ENCODE measurements at places on chromosomes 6 and 20.

- DNase-seq, result no peak
Measured at GRCh38 chr6:30688569-30688968, 2.1 kb upstream of the PPP1R18 start.

GRCh38 chr20:49318091-49318429, 40.2 kb upstream of the ZNFX1 start:
- no peak for DNase-seq

DNA sequence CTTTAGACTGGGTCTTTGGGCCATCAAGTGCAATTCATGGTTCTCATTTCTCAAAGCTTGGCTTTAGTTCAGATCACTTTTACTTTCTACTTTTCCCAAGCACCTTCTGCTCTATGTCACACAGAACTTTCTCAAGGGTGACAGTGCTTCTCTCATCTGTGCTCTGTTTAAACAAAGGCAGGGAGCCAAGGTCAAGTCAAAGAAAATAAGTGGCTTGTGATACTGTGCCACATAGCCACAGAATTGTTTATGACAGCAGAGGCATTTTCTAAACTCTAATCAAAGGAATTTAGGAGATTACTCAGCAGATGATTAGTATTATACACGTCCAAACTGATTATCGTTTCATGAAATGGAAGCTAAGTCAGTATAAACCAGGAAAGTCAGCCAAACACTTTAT, 348.0 kb downstream of the HDGFL1 start:
- DNase-seq, result no peak

DNA sequence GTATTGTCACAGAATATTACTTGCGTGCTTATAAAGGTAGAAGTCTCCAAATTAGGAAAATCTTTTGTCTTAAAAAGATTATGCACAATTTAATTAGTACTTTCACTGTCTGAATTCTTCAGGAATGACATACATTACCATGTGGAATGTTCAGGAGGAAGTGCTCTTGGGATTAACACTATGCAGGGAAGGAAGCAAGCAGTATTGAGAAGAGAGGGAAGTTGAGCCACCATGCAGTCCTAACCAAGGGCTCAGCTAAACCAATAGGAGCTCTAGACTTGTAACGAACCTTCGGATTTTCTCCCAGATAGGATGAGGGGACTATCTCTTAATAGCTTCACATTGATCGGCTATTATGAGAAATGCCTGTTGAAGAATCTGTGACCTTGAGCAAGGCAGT, 918.4 kb upstream of the MANEA start:
- no peak for DNase-seq

- DNase-seq, result no peak
Measured at GRCh38 chr20:57087705-57088104, 178.7 kb downstream of the BMP7 start.

GRCh38 chr6:105539911-105540310, 137.0 kb upstream of the PREP start:
- no peak for DNase-seq

DNA sequence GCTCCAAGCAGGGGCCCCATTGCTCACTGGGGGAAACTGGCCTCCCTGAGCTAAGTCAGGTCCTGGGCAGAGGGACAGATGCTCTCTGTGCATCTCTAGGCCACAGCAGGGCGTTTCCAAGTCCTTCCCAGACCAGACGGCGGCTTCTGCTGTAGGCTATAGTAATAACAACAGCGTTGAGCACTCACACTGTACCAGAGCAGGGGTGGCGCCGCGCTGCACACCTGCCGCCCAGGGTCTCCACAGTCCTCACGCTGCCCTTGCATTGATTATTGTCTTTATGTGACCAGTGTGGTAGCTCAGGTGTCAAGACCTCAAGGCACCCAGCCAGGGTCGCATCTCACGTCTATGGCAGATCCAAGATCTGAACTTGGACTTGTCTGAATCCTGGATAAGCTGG, 14.9 kb upstream of the CCN5 start:
- no peak for DNase-seq

DNA sequence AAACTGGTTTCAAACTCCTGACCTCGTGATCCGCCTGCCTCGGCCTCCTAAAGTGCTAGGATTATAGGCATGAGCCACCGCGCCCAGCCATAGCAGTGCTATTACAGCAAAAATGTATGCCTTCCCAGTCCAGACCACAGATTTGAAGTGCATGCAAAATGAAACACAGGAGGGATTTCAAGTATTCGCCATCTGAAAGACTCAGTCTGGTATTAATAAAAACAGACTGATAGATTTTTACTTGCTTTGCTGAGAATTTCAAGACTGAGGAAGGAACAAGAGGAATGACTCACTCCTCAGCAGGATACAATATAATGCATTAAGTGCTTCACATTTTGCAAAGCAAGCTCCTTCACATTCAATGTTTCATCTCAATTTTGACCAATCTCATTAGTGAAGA, 134.9 kb downstream of the TMEM200A start:
- no peak for DNase-seq

GRCh38 chr6:27133281-27134227, 113.9 kb upstream of the PRSS16 start:
- DNase-seq, result peak; percentile 61

- DNase-seq, result no peak
Measured at GRCh38 chr20:34458631-34459030, 57.6 kb upstream of the DYNLRB1 start.

- DNase-seq, result no peak
Measured at GRCh38 chr6:55009131-55009530, 162.6 kb downstream of the FAM83B start.

DNA sequence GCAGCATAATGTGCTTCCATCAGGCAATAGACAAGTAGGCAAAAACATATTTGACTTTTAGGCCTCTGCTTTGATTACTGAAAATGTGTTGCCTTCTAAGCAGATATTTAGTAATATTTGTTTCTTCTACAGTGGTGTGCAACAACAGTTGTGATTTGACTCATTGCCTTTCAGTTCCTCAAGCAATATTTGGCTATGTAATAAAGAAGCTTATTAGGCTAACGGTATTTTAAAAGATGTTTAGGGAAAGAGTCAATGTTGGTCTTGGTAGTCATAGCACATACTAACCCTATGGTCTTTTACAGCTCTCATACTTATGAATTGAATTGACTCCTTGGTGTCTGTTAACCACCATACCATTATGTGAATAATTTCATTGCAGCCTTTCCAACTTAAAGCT, 124.1 kb downstream of the GRIK2 start:
- DNase-seq, result no peak

DNA sequence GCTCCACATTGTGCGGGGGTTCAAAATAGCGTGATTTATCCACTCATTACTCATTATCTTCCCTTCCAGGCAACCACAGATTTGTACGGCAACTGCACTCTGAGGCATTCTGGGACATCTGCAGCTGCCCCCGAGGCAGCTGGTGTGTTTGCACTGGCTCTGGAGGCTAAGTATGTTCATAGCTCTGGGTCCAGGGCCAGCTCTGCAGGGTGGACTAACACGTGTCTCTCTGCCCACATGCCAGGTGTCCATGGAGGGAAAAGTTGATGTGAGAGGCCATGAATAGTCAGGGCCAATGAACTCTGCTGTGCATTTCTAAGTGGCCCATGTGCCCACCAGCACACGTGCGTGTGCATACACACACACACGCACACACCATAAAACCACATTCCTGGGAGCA, 74.9 kb downstream of the BFSP1 start:
- no peak for DNase-seq

DNA sequence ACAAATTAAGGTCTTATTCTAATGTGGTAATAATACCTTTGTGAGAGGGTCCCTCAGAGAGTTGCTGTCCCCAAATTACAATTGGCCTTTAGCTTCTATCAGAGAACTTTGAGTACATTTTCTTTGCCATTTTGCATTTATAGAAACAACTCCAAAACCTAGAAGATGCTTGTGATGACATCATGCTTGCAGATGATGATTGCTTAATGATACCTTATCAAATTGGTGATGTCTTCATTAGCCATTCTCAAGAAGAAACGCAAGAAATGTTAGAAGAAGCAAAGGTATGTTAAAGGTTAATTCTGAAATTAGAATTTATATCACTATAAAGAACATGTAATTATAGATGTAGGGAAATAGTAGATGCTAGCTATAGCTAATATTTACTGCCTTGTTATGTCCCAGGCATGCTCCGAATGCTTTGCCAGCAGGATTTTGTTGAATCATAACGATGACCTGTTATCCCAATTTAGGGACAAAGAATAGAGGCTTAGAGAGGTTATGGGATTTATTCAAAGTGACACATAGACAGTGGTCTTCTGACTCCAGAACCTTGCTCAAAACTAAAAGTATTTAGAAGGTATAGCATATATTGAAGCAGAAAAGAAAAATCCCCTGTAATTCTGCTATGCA, 7.4 kb downstream of the PFDN4 start:
- DNase-seq, result no peak

DNA sequence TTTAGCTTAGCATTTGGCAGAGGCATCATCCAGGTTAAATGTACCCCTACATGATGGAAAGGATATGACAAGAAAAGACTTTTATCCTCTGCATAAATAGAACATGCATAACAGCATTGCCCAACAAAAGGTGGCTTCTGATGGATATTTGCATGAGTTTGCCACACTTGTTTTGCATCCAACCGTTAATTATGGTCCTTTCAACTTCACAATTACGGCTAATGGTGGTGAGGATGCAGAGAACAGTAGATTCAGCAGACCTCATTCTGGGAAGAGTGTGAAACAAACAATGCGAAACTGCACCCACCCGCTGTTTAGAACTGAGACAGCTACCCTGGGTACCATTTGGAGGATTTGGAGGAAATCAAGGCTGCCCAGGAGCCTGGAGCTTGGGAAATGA, 690.9 kb upstream of the CHD6 start:
- no peak for DNase-seq

- DNase-seq, result no peak
Measured at GRCh38 chr6:69735027-69735426, 61.8 kb downstream of the LMBRD1 start.

- DNase-seq, result peak; percentile 92
Measured at GRCh38 chr6:157221049-157221816, 102.1 kb downstream of the TMEM242 start.

- no peak for DNase-seq
Measured at GRCh38 chr6:121651420-121651819, 216.0 kb downstream of the GJA1 start.

DNA sequence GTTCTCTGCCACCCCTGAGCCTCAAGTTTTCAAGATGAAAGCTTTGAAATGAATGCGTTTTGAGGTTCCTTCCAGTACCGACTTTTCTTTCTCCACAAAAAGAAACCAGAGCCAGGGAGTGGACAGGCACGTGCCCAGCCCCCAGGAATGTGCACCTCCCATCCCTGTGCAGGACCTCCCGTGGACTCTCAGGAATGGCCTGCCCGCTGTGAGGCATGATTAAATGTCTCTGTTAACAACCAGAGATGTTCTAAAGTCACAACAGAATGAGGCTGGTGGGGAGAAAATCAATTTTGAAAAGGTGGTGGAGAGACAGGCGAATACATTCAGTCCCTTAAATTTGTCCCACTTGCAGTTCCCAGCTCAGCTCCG, 1.5 kb downstream of the TGM3 start:
- no peak for DNase-seq

GRCh38 chr6:3260296-3260695, 1.5 kb downstream of the PSMG4 start:
- no peak for DNase-seq

DNA sequence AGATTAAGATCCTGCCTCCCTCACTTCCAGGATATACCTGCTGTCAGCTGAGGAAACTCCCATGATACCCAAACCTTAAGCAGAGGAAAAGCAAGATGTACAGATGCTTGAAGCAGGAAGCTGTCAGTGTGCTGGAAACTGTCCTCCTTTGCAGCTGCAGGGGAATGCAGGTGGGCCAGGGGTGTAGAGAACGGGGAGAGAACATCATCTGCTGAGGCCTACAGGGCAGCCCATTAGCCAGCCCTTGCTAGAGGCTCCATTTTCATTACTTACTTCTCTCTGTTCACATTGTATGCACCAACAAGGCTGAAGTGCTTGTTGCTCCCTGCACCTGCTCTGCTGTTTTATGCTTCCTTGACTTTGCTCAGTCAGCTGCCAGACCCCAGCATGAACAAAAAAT, 119.1 kb downstream of the PRND start:
- no peak for DNase-seq

DNA sequence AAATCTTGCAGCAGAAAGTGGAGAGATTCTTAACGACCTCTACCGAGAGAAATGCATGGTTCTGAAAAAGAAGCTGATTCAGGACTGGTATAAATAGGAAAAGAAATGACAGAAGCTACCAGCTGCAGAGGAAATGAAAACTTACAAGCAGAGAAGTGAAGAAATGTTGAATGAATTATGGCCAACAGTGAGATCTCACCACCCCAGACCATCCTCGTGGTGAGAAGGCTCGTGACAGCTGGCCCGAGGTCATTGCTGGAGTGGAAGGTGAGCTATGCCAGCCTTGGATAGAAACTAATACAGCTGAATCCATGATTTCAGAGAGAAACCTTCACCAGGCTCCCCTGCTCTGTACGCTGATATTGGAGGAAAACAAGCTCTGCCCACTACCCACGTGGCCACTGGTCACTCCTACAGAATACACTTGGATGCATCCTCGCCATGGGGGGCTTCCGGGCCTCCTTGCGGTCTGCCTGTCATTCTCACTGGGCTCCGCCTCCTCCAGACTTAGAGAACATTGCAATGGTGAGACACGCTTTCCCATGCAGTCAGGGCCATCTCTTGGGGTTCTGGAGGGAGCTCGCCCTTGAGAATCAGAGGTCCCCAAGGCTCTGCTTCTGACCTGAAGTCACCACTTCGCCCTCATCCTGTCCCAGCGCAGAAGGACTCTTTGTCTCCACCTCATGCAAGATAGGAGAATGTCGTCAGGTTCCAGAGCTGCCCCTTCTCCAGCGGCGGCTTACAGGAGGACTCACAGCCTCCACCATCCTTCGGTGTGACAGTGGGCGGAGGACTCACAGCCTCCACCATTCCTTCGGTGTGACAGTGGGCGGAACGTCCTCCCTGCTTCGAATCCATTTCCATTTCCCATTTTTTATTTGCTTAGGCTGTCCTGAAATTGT, 10.6 kb upstream of the TUBB2B start:
- DNase-seq, result no peak

- DNase-seq, result no peak
Measured at GRCh38 chr6:45667300-45667699, 289.6 kb upstream of the SUPT3H start.

DNA sequence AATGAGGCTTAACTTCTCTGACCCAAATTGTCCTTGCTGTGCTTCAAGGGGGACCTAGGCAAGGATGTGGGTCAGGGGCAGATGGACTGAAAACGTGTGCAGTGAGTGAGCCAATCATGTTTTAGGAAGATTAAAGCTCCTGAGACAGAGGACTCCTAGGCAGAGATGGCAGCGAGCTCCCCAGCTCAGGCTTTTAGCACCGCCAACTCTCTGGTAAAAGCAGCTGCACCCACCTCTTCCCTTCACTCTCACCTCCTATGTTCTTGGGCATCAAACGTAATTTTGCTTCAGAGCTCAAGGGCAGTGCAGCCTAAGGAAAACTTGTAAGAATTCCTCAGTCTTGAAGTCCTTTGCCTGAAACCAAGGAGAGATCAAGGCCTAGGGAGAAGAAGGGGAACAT, 10.3 kb downstream of the RPP21 start:
- DNase-seq, result no peak

DNA sequence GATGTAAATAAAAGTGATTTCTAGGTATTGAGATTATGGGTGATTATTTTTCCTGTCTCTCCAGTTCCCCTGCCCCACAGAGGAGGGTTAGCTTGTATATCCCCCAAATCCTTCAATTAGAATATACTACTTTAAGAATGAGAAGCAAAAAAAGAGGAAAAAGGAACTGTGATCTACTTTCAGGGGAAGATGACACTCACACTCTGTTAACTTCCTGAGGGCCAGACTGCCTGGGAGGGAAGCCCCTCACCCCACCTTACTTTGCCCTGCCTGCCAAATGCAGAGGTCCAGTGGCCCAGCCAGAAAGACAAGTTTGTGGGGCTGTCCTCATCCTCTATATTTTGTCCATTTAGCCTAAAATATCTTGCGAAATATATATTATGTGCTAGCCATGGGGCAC, 9.2 kb upstream of the LY86 start:
- DNase-seq, result no peak
